ENCODE measurements at places on chromosomes 5 and 9.

DNA sequence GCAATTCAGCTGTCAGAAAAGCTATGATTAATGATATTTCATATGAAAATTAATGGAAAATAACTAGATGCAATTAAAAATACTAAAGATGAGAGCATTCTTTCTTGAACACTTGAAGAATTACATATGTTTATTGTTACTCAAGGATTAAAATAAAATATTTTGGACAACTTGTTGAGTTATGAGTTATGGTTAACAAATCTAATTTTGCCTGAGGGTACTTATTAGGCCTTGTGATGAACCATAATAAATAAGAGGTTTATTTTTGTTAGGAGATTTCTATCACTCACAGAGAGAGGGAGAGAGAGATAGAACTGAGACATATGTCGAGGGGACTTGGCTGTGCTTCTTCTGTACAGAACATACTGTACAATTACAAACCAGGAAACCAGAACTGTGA, 183.7 kb downstream of the ISL1 start:
- no peak for DNase-seq

DNA sequence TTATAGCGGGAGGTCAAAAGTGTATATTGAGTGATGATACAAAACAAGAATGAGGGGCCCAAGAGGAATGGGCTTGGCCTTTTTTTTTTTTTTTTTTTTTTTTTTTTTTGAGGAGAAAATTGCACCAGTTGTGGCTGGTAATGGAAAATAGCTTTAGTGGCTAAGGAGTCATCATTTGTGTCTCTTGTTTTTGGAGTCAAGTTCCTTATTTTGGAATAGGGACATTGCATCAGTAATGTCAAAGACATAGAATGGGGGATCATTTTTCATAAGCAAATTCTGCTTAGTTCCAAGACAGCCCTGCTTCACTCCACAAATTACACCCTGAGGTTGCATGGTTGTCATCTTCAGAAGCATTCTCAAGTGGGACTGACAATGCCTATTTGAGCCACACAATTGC, 137.4 kb downstream of the STK32A start:
- DNase-seq = no peak

DNA sequence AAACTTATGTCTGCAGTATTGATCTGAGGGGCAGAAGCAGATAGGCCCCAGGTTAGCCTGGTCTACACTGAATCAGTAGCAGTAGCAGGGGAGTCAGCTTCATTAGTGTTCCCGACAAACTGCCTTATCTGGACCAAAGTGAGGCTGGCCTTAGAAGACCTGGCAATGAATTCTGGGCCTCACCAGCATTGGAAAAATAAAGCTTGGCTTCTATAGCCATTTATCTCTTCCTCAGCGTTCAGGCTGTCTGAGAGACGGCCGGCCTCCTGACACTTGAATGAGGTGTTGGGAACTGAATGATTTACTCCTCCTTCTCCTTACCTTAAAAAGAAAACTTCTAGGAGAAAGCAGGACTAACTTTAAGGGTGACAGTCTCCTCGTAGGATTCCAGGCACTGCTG, 141.8 kb upstream of the RUSC2 start:
- DNase-seq = no peak

GRCh38 chr5:61449804-61450492, 117.9 kb downstream of the ZSWIM6 start:
- DNase-seq = peak; percentile 95

GRCh38 chr5:103902893-103903292, 340.3 kb upstream of the NUDT12 start:
- DNase-seq = no peak
